Activated T-cell treated with anti-CD3 and anti-CD28 coated beads, Interleukin-2, amount 50 U/mL, for 72 hours (primary cell): ENCODE measurements at places on chromosomes 16 and 17. TPM values are rescaled to one million over a fixed set of nuclear protein-coding genes. Genes with fewer than 3 reads are reported as not detected.

GRCh38 chr17:33303254-33303653 is 10.2 kb upstream of the ASIC2 start:
- H3K27ac ChIP-seq = no peak overlapping the region
- peaks cover 28% of the 10 kb centered on the region for H3K27me3 ChIP-seq
- peaks cover 15% of the 10 kb centered on the region for H3K4me1 ChIP-seq
- no peak for DNase-seq

- H3K4me1 ChIP-seq = peaks cover 46% of the 10 kb centered on the region
- no peak overlapping the region for H3K4me3 ChIP-seq
Observed at GRCh38 chr17:76667786-76668453, 24.4 kb upstream of the ST6GALNAC1 start.

GRCh38 chr17:9266697-9267117 is 245.4 kb downstream of the NTN1 start:
- H3K4me1 ChIP-seq = peaks cover 1% of the 10 kb centered on the region
- no peak for DNase-seq
- no peaks in the 10 kb centered on the region for H3K27me3 ChIP-seq

The EIF3CL gene
- total RNA-seq = 107 TPM

The TRPV3 gene
- total RNA-seq = 2.0 TPM
